ENCODE measurements at places on chromosomes 11 and 22.

- DNase-seq = no peak
These were observed 315.2 kb downstream of the BLID start for GRCh38 chr11:121800731-121801393.

DNA sequence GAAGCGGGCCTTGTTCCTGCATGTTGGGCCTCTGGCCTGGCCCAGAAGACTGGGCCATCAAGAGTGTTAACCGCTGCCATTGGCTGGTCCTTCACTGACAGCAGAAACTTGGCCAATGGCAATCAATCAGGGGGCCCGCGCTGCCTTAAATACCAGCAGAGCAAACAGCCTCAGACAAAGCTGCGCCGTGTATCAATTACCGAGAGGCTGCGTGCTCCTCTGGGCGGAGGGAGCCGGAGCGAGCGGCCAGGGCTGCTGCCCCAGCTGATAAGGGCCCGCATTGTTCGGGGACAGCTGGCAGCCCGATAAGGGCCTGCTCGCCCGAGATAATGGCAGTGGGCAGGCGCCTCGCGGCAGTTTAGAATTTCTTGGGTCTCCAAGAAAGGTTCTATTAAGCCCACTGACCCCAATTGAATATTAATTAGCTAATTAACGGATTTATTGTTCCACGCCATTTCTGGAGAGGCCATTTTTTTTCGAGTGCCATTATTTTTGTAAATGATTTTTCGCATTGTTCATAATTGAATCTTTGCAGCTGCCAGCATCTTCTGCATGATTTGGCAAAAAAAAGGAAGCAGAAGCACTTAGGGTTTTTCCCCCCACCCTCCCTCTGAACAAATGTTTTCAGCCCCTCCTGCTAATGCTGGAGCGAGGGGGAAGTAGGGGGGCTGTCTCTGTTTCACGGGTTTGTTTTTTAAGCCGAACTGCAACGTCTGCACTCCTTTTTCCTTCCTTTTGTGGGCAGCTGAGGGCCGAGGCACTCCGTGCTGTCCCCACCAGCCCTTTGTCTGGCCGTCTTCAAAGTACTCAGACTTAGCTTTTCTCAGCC, 37.6 kb upstream of the RIC3 start:
- DNase-seq = peak; percentile 68

DNA sequence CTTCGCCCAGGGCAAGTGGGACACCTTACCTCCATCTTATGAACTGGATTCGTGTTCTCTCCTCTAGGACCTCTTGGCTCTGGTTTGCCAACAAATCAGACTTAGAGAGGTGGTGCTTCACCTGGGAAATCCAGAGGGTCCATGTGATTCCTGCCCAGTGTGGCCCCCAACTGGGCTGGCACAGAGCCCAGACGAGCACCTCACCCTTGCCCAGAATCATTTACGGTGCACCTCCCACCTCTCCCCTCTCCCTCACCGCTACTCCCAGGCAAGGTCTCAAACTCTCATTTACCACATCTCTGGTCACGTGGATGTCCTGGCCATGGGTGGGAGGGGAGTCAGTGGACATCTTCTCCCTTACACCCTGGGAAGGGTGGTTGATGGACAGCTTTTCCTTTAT, 1.1 kb downstream of the SPATA19 start:
- no peak for DNase-seq

DNA sequence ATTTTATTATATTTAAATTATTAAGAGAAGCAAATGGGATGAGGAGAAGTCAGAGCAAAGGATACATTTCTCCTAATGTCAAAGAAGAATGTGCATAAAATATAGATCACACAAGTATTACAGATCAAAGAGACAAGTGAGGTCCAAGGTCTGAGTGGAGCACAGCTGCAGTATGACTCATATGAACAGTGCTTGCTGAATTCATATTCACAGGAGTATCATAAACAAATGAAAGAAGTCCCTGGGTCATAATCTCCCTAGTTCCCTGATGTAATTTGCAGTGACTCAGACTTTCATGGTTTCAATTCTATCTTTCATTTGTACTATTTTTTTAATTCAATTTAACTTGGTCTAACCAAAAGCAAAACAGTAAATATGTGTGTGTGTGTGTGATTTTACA, 499.0 kb upstream of the CCDC179 start:
- DNase-seq = no peak

- no peak for DNase-seq
These were observed 14.9 kb downstream of the USP47 start for GRCh38 chr11:11856638-11857037.
